ENCODE measurements at places on chromosomes 13 and 19. TPM values are rescaled to one million over a fixed set of nuclear protein-coding genes. Genes with fewer than 3 reads are reported as not detected.
A peak's percentile ranks its signal among the peaks of the same experiment; 100 is the strongest.

Gene CLDND2
- 1.1 TPM for total RNA-seq

DNA sequence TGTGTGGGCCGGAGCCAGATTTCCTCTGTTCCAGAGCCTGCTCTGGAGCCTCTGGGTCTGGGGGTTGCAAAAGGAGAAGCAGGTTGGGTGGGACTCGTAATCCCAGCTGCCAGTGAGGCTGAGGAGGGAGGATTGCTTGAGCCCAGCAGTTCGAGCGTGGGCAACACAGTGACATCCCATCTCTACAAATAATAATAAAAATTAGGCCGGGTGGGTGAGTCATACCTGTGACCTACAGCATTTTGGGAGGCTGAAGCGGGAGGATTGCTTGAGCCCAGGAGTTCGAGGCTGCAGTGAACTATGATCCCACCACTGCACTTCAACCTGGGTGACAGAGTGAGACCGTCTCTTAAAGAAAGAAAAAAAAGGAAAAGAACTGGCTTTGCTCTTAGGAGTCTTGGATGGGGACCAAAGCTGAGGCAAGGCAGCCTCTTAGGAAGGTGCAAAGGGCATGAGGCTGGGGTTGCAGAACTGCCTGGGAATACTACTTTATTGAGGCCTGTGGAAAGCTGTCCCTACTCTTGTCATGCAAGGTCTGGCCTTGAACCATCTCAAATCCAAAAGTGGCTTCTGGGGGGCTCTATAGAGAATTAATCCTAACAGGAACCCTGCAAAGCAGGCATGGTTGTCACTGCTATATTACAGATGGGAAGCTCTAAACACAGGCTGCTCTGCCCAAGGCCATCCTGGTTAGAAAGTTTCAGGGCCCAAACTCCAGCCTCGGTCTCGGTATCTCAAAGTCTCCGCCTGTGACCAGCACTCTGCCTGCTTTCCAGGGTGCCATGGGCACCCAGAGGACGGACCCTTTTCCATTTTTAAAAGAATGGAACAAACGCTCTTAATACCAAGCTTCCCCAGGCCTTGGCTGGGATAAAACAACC is 880 bp upstream of the C19orf12 start:
- no peaks in the 10 kb centered on the region for H3K27me3 ChIP-seq
- peak overlapping the region; percentile 92 for H3K4me3 ChIP-seq
- H3K27ac ChIP-seq: peak overlapping the region; percentile 92
- H3K36me3 ChIP-seq: no peaks in the 10 kb centered on the region

Gene ZNF223
- total RNA-seq: 7.6 TPM

Gene FFAR1
- total RNA-seq: not detected

- H3K27ac ChIP-seq: no peak overlapping the region
- no peaks in the 10 kb centered on the region for H3K4me1 ChIP-seq
- no peak for DNase-seq
- no peaks in the 10 kb centered on the region for H3K27me3 ChIP-seq
- H3K36me3 ChIP-seq: no peaks in the 10 kb centered on the region
These were observed 1.9 kb downstream of the PLIN4 start for GRCh38 chr19:4516199-4516938.

Gene CLIP3
- 37.6 TPM for total RNA-seq

DNA sequence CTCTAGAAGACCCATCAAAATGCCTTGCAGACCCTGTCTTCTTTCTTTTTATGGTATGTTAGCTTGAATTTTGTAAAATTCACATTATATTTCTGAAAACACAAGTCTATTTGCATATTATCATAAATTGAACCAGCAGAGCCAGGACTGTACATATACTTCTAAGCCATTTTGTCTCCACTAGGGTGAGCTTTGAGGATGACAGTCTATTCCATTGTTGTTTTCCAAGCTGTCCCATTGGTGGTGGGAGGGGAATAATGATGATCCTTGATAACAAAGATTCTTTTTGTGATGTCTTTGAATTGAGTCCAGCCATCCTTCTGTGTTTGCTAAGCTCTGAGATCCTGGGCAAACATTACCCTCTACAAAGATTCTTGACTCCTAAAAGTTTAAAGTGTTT is 359.3 kb upstream of the PCDH20 start:
- DNase-seq: no peak
- H3K27ac ChIP-seq: no peak overlapping the region
- H3K4me3 ChIP-seq: no peak overlapping the region
- H3K4me1 ChIP-seq: peaks cover 4% of the 10 kb centered on the region

GRCh38 chr19:39637891-39638290 is 17.8 kb upstream of the LGALS16 start:
- H3K4me1 ChIP-seq: no peaks in the 10 kb centered on the region
- no peak for DNase-seq
- no peak overlapping the region for H3K4me3 ChIP-seq
- H3K27ac ChIP-seq: no peak overlapping the region

DNA sequence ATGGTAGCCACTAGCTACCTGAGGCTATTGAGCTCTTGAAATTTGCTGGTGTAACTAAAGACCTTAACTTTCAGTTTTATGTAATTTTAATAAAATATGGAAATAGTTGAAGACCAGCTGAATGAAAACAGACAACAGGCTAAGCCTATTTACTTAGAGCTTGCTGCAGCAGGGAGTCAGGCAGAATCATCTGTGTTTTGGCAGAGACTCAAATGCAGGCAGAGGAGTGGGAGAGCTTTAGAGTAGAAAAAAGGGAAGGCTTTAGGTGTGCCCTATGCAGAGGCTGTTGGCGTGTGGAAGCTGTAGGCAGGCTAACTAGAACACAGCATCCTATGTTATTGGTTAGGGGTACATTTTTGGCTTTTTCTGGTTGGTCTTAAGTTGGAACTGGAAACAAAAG is 304.9 kb upstream of the NBEA start:
- H3K4me1 ChIP-seq: no peaks in the 10 kb centered on the region
- no peak for DNase-seq
- no peak overlapping the region for H3K27ac ChIP-seq
- H3K27me3 ChIP-seq: no peaks in the 10 kb centered on the region

DNA sequence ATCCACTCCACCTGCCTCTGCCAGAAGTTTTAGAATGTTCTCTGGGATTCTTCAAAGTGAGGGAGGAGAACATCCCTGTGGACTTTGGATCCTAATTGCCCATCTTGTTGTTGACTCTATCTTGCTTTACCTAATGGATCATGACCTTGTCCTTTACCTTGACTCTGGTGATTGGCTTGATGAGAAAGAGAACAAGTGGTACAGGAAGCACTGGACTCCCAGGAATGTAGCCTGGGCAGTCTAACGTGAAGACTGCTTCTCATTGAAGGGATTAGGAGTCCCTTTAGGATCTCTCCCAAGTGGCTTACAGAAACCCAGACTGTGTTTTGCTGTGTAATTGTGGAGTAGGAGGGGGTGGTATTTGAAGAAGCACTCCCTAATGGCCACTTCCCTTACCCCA is 63.9 kb downstream of the SLC10A2 start:
- H3K27me3 ChIP-seq: no peaks in the 10 kb centered on the region
- no peak for DNase-seq
- no peak overlapping the region for H3K4me3 ChIP-seq
